ENCODE measurements at places on chromosomes 1 and 21.
A peak's percentile ranks its signal among the peaks of the same experiment; 100 is the strongest.

DNA sequence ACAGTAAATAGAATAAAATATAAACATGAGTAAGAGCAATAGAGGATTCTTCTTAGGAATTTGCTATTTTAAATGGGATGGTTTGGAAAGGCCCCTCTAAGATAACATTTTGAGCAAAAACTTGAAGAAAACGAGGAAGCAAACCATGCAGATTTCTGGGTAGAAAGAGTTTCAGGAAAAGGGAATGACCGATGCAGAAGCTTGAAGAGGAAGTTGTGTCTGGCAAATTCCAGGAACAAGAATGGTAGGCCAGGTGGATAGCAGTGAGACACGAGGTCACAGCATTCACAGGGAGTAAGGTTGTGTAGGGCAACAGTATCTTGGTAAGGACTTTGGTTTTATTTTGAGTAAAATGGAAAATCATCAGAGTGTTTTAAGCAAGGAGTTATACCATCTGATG, 108.9 kb downstream of the PEX14 start:
- DNase-seq = no peak

GRCh38 chr1:243487036-243487648, 231.3 kb downstream of the SDCCAG8 start:
- DNase-seq = peak; percentile 51

DNA sequence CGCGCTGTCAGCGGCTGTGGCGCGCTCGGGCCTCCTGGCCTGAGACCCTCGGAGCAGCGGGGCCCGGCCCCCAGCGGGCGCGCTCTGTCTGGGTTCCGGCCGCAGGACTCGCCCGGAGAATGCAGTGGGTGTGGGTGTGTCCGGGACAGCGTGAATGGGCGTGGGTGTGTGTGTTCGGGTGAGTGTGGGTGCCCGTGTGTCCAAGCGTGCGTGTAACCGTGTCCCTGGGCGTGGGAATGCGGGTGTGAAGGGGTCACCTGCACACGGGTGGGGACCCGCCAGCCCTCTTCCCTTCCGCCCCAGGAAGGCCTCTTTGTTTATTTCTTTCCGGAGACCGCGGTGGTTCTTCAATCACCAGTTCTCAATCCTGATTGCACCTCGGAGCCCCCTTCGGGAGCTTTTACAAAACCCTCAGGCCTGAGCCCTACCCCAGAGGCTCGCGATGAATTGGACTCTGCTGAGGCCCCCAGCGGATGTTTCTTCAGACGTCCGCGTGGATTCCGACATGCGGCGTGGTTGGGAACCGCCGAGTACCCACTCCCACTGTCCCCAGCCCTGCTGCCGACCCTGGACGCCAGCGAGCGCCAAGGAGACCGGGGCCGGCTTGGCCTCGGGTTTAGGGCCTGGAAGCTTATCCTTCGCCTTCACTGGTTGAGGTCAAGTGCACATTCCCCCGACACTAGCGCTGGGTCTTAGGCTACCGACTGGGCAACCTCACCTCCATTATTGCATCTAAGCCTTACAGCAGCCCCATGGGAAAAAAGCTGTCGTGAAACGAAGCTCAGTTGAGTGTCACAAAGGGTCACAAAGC, 19.3 kb downstream of the SERTAD4 start:
- peak; percentile 82 for DNase-seq

DNA sequence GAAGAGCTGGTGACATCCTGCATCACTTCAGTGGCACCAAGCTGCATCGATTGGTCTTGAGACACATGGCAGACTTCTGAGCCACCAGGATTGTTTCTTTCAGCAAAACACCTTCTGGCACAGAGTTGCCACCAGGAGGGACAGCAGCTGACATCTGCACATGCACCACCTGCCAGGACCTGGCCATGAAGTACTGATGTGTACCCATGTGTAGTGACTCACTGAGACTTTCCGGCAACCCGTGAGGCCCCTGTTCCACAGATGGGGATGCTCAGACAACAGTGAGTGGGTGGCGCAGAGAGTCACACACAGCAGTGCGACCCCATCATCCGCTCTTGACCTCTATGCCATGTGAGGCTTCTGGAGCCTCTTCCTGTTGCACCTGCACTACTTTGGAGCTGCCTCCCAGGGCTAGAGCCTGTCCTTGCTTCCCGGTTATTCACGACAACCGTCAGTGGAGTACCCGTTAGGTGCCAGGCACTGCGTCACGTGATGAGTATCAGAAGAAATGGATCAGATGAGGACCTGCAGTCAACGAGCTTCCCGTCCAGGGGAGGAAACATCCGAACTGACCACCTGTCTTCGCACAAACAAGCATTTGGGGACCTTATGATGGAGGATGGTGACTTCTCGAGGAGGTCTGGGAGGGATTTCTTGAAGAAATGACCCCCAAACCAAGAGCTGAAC, 80.5 kb upstream of the VAMP3 start:
- no peak for DNase-seq

DNA sequence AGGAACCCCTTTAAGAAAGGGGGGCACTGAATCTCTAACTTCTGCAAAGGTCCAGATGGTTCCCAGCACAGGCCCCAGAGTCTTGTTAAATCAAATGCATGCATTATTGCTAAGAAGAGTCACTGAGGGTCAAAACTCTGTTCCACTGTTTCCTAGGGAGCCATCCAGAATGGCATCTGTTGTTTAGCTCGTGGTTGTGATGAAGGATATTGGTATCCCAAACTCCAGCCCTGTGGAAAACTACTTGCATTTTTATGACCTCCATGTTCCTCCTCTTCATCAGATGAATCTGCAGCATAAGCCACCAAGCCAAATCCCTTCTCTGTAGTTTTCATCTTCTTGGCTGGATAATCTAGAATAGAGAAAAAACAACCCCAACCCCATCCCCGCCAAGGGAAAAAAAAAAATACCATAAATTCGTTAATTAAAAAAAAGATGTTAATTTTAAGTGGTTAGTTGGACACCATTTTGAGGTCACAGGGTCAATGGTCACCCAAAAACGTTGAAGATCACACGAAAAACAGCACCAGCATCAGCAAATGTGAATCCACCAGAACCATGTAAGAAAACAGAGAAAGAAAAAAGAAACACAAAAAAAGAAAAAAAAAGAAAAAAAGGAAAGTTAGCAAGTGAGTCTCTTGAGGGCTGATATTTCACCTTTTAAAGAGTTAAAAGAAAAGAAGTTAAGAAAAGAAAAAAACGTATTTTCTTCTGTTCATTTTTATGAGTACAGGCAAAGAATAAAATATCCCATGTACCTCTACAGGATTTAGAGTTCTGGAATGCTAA, 3.0 kb upstream of the RIT1 start:
- no peak for DNase-seq

- no peak for DNase-seq
These were observed 18.6 kb downstream of the ARMH1 start for GRCh38 chr1:44693159-44693558.

DNA sequence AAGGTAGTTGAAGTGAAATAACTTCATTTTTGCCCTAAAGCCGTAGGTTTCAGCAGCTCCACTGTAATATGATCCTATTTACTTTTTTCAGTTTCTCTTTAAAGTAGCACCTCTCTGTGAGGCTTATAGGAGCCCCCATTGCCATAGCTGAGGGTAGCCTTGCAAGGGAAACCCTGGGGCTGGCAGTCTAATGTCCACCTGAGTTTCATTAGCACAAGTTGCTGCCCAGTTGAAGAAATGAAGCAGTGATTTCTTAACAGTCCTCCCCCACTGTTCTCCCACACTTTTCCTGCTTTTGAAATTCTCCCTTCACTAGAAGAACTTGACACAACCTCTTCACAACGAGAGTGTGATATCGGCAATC, 1.5 kb downstream of the HMCN1 start:
- peak; percentile 23 for DNase-seq

DNA sequence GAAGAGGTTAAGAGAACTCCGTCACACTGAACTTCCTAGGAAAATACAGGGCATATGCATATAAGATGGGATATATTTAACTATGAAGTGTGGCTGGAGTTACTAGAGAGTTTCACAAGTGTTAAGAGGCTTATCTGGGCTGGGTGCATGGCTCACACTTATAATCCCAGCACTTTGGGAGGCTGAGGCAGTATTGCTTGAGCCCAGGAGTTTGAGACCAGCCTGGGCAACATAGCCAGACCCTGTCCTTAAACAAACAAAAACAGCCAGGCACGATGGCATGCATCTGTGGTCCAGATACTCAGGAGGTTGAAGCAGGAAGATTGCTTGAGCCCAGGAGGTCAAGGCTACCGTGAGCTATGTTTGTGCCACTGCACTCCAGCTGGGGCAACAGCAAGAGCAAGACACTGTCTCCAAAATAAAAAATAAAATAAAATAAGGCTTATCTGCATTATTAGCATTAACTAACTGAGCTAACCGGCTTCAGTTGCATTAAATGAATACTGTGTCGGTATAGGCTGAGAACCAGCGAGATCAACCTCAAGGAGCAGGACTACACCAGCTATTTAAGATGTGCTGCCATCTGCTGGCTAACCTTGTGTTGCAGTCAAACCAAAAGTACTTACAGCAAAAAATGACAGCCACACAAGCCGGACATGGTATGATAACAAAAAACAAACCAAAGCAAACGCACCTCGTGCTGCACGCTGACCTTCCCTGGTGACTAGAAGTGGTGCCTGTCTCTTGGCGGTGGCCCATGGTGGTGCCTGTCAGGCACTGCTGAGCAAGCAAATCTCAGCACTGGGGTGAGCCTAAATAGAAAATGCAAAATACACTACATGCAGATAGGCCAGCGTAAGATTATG, 19.7 kb upstream of the RBBP5 start:
- DNase-seq = peak; percentile 58

DNA sequence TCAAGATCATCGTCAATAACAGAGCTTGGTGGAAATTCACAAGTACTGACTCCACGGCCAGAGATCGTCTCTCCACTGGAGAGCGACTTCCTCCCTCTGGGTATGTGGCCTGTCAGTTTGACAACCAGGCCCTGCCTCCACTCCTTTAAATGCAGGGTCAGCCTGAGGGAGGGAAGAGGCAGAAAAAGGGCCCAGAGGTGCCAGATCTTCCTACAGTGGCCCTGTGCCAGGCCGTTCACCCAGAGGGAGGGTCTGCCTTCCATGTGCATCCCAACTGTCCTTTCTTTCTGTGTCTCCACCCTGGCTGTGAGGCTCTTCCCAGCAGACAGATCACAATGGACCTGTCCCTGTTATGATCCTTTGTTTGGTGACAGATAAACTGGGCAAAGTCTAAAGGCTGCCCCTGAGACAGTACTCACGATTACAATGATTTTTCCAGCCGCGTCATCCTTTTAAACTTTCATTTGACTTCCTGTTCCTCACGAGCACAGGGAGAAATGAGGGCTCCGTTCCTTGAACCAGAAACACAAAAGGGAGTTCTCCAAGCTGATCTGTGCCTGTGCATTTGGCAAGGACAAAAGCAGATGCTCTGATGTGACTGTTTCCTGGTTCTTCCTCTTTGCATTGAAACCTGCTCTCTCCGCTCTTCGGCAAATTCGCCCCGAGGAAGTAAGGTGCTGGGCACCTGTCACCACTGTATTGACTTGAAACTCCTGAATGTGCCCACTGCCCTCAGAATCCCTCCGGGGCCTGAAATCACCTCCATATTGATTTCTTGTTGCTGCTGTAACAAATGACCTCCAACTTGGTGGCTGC, 126.7 kb downstream of the PGBD5 start:
- no peak for DNase-seq

GRCh38 chr1:201186192-201186591, 4.4 kb upstream of the IGFN1 start:
- DNase-seq = no peak

DNA sequence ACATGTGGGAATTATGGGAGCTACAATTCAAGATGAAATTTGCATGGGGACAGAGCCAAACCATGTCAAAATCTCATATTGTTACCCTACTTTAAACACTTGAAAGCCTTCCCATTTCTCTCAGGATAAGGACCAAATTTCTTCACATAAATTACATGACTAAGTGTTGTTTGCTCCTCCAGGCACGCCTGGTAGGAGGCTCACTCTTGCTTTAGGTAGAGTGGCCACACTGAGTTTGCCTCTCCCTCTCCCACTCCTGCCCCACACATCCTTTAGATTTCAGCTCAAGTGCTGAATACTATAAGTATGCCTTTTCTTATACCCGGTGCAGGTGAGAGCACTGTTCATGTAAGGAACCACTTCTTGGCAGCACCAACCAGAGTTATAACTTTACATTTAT, 279.1 kb downstream of the DNM3 start:
- DNase-seq = no peak

GRCh38 chr21:33840771-33841170, 74.8 kb downstream of the ATP5PO start:
- DNase-seq = no peak

DNA sequence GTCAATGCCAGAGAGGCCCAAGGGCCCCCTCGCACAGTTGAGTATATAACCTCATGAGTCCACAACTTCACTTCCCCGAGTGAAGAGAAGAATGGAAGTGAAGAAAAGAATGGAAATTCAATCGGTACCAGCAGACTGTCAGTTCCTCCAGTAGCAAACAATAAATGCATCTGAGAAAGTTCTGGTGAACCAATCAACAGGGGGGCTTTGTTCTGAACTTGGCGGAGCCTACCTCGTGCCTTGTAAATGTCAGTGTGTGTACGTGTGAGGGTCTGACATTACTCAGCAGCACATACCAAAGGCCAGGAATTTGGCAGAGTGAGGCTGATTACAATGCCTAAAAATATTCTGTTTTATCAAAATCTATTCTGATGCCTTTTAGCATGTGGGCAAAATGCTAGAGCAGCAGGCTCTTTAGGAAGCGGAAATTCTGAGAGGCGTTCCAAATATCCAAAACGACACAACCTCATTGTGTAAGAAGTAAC, 238.5 kb downstream of the LTN1 start:
- no peak for DNase-seq

GRCh38 chr1:91189096-91189495, 167.3 kb upstream of the ZNF644 start:
- no peak for DNase-seq

DNA sequence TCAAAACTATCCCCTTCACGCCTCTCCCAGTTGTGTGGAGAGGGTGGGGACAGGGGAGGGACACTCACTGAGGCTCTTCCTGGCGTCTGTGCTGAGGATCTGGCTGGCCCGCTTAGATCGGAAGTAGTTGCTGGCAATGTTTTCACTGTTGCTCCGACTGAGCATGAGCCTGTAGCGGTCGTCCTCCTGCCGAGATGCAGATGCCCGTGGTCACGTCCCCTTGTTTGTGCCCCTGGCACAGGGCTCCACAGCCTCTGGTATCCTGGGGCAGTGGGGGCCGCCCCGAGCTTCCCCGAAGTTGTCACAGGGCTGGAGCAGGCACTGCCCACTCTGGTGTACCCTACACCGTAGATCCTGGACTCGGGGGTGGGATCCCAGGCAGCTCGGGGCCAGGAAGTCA, 5.0 kb upstream of the DDOST start:
- DNase-seq = no peak

Data from H7 (cell line).